Transverse colon (tissue), 4 donors: ENCODE measurements at places on chromosomes 11 and 22.
A peak's percentile ranks its signal among the peaks of the same experiment; 100 is the strongest.

DNA sequence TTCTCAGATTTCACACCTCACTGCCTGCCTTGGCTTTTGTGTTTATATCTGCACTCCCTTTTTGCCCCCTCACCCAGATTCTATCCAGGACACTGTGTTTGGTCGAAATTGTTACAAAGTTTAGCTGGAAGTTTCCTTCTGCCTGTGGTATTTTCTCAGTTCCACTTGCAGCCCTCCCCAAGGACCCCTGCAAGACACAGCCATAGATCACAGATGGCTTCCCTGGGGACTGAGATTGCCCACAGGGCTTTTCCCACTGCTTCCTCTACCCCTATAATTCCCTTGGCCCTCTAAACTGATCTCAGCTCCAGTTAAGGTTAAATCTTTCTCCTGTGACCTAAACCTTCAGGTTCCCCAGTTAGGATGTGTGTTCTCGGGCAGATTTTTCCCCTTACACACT is 146.1 kb upstream of the C11orf87 start:
- H3K36me3 ChIP-seq = no peaks in the 10 kb centered on the region
- H3K4me3 ChIP-seq = no peak overlapping the region
- no peaks in the 10 kb centered on the region for H3K27me3 ChIP-seq
- H3K27ac ChIP-seq = no peak overlapping the region

GRCh38 chr11:88131764-88132470 is 43.3 kb downstream of the RAB38 start:
- no peaks in the 10 kb centered on the region for H3K4me1 ChIP-seq
- H3K27me3 ChIP-seq = no peaks in the 10 kb centered on the region
- H3K36me3 ChIP-seq = no peaks in the 10 kb centered on the region
- DNase-seq = no peak
- no peak overlapping the region for H3K27ac ChIP-seq

- H3K4me1 ChIP-seq = no peaks in the 10 kb centered on the region
- no peak for DNase-seq
- H3K27ac ChIP-seq = no peak overlapping the region
- H3K36me3 ChIP-seq = no peaks in the 10 kb centered on the region
Observed at GRCh38 chr11:134941326-134941725, 529.3 kb upstream of the B3GAT1 start.

DNA sequence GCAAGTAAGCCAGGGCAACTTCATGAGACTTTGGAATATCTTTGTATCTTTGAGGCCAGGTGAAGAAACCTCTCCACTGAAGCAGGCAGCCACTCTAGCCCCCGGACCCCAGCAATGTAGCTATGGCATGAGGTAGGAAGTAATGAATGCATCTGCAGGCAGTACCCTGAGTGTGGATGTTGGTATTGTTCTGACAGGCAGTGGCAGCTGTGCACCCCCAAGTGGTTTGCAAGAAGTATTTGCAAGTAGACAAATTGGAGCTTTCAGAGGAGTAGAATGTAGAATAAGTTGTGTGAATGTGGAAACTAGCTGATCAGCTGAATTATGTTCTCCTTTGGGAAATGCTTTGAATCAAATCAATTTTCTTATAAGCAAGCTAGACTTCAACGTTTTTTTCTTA is 194.4 kb upstream of the PGR start:
- H3K36me3 ChIP-seq = no peaks in the 10 kb centered on the region
- no peaks in the 10 kb centered on the region for H3K27me3 ChIP-seq

DNA sequence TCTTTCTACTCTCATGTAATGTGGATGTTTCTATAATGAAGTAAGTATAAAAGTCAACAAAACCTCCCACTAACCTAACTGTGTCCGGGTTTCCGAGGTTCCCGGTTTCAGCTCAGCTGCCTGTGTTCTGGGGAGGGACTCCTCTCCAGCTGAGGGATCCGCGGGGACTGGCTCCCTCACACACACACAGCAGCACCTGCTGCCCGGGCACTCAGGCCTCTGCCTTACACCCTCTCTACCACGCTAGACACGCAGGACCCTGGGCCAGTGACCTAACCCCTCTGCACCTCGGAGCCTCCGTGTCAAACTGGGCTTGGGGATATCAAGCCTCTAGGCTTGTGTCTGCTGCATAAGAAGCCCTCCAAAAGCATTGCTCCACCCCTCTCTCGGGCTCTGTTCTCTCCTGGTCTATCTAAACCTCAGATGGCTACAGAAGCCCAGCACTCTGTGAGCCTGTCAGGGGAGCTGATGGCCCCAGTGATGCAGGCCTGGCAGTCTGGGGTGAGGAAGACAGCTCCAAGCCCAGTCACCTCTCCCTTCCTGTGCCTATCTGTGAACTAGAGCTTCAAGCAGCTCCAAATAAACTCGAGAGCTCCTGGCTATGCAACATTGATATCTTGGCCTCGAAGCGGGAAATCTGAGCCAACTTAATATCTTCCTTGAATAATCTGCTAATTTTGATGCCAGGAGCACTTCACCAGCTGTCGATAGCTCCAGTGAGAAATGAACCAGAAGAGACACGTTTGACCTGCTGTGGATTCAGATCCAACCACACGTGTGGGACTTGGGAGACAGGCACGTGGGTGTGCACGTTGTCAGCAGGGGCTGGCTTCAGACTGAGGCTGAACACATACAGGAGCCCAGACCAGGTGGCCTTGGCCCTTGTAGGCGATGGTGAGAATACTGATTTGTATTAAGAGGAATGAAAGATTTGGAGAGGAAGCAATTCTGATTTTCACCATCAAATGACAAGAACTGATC is 232.7 kb upstream of the B3GAT1 start:
- peaks cover 8% of the 10 kb centered on the region for H3K27me3 ChIP-seq
- H3K4me1 ChIP-seq = no peaks in the 10 kb centered on the region
- H3K4me3 ChIP-seq = no peak overlapping the region

GRCh38 chr11:9091044-9091922 is at the start of gene SCUBE2:
Gene SCUBE2, minus strand, starts transcription at chr11:9091599. Its CDS starts 71 bp downstream, at chr11:9091528.
- H3K4me1 ChIP-seq = peaks cover 10% of the 10 kb centered on the region
- peak within 1 kb of the TSS; percentile 59 for H3K4me3 ChIP-seq

DNA sequence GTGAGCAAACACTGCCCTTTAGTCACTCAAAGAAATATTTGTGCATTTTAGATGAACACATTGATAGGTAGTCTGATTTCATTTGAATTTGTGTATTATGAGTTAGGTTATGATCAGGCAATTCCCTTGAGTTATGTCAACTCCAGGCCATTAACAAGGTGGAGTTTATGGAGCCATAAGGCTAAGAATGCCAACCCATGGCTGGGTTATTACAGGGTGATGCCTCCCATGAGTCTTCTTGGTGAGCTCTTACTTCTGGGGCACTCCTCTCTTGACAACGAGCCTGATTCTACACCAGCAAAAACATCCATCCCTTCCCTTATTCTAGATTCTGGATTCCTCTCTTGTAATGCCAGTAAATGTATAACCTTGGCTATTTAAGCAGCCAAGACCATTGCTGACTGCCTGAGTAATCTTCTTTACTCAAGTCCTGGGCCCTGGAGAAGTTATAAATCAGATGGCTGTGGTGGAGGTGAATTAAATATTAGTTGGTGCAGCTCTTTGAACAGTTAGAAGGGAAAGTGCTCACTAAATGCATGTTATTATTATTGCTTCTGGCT is 645.7 kb upstream of the TENM4 start:
- no peak overlapping the region for H3K4me3 ChIP-seq
- DNase-seq = peak; percentile 45
- no peaks in the 10 kb centered on the region for H3K4me1 ChIP-seq
- H3K27me3 ChIP-seq = no peaks in the 10 kb centered on the region
- no peak overlapping the region for H3K27ac ChIP-seq
- H3K36me3 ChIP-seq = no peaks in the 10 kb centered on the region

GRCh38 chr11:98358551-98358950 is 662.2 kb upstream of the CNTN5 start:
- no peak for DNase-seq
- H3K27ac ChIP-seq = no peak overlapping the region
- H3K4me1 ChIP-seq = no peaks in the 10 kb centered on the region
- no peak overlapping the region for H3K4me3 ChIP-seq
- no peaks in the 10 kb centered on the region for H3K27me3 ChIP-seq

- DNase-seq = no peak
- no peaks in the 10 kb centered on the region for H3K4me1 ChIP-seq
Observed at GRCh38 chr11:133999355-133999754, 42.6 kb upstream of the IGSF9B start.

DNA sequence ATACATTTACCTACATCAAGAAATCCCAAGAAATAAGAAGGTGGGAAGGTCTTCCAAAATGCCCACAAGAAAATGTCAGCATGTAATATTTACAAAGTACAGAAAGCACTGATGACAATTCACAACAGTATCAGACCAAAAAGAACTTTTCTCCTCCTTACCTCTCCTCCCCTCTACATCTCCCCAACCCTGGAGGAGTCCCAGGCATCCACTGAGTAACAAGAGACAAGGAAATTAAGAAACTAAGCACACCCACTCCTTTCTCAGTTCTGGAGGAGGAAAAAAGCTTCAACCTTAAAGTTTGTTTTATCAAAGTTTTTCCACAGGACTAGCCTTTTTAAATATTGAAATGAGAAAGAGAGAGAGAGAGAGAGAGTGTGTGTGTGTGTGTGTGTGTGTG is 2.0 kb upstream of the SERGEF start:
- no peaks in the 10 kb centered on the region for H3K27me3 ChIP-seq
- no peak for DNase-seq
- H3K36me3 ChIP-seq = no peaks in the 10 kb centered on the region
- peaks cover 2% of the 10 kb centered on the region for H3K4me1 ChIP-seq

GRCh38 chr22:24599514-24599913 is 3.5 kb upstream of the GGT1 start:
- H3K4me1 ChIP-seq = peaks cover 23% of the 10 kb centered on the region
- no peak for DNase-seq
- H3K4me3 ChIP-seq = no peak overlapping the region
- H3K27me3 ChIP-seq = no peaks in the 10 kb centered on the region

- no peaks in the 10 kb centered on the region for H3K36me3 ChIP-seq
- no peak for DNase-seq
- H3K4me1 ChIP-seq = peaks cover 2% of the 10 kb centered on the region
- H3K27ac ChIP-seq = peak overlapping the region; percentile 89
Observed at GRCh38 chr11:18011633-18012032, 1.2 kb downstream of the SERGEF start.

DNA sequence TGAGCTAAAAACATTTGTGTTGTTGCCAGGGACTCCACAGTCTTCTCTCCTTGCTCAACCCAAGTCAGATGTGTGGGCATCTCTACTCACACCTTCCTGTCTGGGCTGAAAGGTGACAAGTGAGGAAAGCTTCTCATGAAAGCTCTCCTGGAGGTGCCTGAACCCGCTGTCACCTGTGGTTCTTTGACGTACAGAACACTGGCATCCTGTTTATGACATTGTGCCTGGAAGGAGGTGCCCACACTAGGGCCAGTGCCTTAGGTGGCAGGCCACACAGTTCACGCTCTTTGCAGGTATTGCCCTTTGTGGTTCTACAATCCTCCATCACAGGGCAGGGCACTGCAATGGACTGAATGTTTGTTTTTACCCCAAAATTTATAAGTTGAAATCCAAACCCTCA is 108.5 kb downstream of the CD44 start:
- H3K4me1 ChIP-seq = no peaks in the 10 kb centered on the region
- H3K4me3 ChIP-seq = no peak overlapping the region
- H3K36me3 ChIP-seq = no peaks in the 10 kb centered on the region
- peak; percentile 26 for DNase-seq

DNA sequence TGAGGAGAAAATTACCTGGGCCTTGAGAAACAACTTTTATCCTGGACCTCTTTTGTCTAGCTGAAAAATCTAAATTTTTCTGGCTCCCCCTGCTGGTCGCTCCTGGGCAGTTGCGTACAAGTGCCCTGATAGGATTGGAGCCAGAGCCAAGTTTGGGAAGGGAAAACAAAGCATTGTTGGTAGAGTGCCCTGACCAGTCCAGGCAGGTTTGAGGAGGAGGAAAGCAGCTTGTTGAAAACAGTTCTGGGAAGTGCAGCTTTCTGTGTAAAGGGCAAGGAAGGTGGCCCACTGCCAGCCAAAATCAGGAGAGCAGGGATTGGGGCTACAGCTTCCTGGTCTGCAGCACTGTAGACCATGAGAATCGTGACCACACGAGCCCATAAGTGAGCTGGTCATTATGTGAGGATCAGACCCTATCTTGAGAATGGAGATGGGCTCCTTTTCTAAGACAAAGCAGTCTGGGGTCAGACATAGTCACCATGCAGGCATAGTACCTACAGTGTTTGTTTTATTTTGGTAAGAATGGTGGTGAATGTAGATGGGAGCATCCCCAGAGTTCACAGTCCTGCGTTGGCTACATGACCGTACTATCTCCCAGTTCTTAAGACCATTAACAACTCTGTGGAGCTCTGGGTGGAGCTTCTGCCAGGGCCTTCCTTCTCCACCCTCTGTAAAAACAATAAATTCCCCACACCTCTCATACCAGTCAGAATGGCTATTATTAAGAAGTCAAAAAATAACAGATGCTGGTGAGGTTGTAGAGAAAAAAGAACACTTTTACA is 21.3 kb upstream of the PIK3IP1 start:
- peak; percentile 85 for DNase-seq
- H3K4me1 ChIP-seq = peaks cover 3% of the 10 kb centered on the region
- no peaks in the 10 kb centered on the region for H3K36me3 ChIP-seq

- H3K36me3 ChIP-seq = no peaks in the 10 kb centered on the region
- H3K4me1 ChIP-seq = peaks cover 13% of the 10 kb centered on the region
- H3K27ac ChIP-seq = peak within 1 kb of the TSS; percentile 65
- peaks cover 15% of the 10 kb centered on the region for H3K27me3 ChIP-seq
- peak; percentile 81 for DNase-seq
Observed at GRCh38 chr11:7672960-7673723, at the start of gene CYB5R2. Gene CYB5R2, minus strand, starts transcription at chr11:7673500. Its CDS starts 675 bp downstream, at chr11:7672825.
